Occipital lobe (tissue), 3 donors: ENCODE measurements at places on chromosomes 4 and X.

- DNase-seq: no peak
Measured at GRCh38 chrX:46912603-46913491, 626 bp downstream of the JADE3 start.

GRCh38 chrX:26581091-26581490, 365.1 kb downstream of the MAGEB5 start:
- no peak for DNase-seq

DNA sequence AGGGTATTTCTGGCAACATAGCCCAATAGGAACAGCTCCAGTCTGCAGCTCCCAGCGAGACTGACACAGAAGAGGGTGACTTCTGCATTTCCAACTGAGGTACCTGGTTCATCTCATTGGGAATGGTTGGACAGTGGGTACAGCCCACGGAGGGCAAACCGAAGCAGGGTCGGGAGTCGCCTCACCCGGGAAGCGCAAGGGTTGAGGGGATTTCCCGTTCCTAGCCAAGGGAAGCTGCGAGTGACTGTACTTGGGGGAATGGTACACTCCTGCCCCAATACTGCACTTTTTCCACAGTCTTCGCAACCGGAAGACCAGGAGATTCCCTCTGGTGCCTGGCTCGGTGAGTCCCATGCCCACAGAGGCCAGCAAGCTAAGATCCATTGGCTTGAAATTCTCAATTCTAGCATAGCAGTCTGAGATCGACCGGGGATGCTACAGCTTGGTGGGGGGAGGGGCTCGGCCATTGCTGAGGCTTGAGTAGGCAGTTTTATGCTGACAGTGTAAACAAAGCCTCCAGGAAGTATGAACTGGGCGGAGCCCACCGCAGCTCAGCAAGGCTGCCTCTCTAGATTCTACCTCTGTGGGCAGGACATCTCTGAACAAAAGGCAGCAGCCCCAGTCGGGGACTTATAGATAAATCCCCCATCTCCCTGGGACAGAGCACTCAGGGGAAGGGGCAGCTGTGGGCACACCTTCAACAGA, 14.0 kb upstream of the ADAD1 start:
- DNase-seq: no peak

- DNase-seq: no peak
Measured at GRCh38 chr4:123406872-123407271, 10.3 kb downstream of the SPRY1 start.

- DNase-seq: no peak
Measured at GRCh38 chr4:17060230-17060629, 161.8 kb upstream of the LDB2 start.

DNA sequence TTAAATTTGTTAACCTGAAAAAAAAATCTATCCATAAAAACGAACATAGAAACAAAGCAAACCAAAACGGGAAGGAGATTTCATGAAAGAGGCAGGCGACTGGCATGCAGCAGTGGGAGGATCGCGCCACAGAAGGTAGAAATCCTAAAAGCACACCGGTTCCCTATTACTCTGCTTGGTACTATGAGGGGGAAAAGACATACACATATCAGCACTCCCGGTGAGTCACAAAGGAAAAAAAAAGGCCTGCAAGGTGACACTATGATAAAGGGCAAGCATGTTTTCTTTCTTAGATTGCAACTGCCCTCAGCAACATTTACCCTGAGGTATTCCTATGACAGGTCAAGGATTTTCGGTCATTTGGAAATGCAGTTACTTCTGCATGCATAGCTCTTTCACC, 60.6 kb upstream of the NAP1L5 start:
- DNase-seq: no peak

GRCh38 chrX:39477762-39478120, 620.0 kb downstream of the BCOR start:
- DNase-seq: no peak

GRCh38 chrX:130296743-130297142, 28.0 kb upstream of the ZNF280C start:
- no peak for DNase-seq

GRCh38 chr4:90095000-90095399, 32.2 kb upstream of the CCSER1 start:
- DNase-seq: no peak

DNA sequence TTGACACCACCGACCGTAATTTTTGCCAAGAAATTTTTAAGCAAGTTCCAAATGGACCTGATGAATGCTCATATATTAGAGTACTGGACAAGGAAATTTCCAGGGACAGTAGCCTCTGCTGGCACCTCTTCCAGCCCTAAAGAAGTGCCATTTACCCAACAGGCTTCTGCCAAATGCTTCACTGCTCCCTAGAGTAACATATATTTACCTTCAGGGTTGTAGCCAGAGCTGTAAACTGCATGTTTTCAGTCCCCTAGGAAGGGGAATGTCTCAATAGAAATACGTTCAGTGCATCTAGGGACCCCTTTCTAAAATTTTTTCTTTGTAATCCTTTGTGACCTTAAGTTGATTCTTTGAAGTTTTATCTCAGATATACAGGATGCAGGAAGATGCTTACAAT, 143.1 kb upstream of the SMAD1 start:
- DNase-seq: no peak

DNA sequence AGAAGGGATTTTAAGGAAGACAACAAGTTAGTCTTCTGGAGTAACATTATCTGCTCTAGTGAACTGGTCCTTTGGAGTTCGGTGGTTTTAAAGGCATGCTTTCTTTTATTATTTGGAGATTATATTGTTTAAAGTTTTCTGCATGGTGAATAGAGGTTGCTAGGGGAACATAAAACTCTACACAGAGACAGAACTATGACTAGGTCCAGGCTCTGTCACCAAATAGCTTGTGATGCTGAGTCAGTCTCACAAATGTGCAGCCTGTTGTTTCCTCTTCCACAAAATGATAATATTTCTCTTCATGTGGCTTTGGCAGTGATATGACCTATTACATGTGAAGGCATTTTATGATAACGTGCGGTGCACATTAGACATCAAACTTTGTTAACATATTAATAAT, 132.6 kb downstream of the PACRGL start:
- DNase-seq: no peak

DNA sequence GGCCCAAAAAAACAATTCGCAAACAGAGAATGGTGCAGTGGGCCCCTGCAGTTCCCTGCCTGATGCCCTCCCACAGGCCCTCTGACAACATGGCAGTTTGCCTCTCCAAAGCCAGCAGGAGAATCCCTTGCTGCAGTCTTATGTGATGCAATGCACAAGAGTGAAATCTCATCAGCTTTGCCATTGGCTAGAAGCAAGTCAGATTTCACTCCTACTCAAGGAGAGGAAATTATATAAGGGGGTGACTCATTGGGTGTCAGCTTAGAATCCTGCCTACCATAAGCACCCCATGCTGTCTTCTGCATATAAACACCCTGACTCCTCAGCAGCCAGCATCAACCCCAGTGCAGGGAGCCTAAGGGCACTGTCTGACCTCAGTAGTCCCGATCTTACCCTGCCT, 157.3 kb upstream of the LDB2 start:
- peak; percentile 42 for DNase-seq

- DNase-seq: no peak
Measured at GRCh38 chr4:109801895-109802319, at the start of gene CFI. TSS of gene CFI (minus strand) at chr4:109801999. CDS start at chr4:109801971, 28 bp downstream.

DNA sequence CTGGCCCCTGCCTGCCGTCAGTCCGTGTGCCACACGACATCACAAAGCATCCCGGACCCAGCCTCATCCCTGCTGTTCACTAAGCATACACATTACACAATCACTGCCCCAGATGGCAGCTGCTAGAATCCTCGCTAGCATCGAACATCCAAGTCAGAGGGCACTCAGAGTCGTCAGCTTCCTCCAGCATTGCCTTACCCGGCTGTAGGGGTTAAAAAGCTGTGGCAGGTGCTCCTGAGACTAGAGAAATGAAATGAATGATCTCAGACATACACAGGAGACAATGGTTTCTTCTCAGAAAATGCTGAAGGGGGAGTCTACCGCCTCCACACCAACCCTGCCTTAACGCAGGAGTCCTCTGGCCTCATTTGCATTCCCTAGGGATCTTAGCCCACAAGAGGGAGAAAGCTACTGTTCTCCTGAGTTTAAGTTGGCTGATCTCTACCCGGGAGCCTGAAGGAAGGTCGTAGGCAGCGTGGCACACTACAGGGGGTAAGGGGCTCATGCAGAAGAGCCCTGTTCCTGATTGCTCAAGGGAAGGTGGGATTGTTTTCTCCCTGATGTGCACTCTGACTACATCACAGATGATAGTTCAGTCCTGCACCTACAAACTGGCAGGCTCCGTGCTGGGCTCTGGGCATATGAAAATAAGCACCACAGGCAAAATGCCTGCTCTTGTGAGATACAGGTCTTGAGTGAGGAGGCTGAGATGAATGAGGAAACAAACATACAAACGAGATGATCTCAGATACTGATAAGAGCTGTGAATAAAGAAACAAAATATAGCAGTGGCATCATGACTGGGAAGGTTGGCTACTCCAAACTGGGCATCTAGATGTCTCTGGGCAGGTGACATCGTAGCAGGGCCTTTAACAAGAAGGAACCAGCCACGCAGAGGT, 2.6 kb upstream of the KIAA0232 start:
- DNase-seq: no peak

- DNase-seq: no peak
Measured at GRCh38 chr4:30744957-30745640, 24.9 kb downstream of the PCDH7 start.

- DNase-seq: no peak
Measured at GRCh38 chrX:1734806-1735205, 119.9 kb downstream of the ASMT start.

- DNase-seq: no peak
Measured at GRCh38 chr4:176150356-176150682, 45.1 kb downstream of the SPATA4 start.

GRCh38 chr4:169619958-169620879, at the start of gene CLCN3:
TSS of gene CLCN3 (plus strand) at chr4:169620578. CDS start at chr4:169635929, 15,351 bp downstream.
- DNase-seq: peak; percentile 98

GRCh38 chrX:134566506-134566905, 91.8 kb downstream of the PLAC1 start:
- no peak for DNase-seq

DNA sequence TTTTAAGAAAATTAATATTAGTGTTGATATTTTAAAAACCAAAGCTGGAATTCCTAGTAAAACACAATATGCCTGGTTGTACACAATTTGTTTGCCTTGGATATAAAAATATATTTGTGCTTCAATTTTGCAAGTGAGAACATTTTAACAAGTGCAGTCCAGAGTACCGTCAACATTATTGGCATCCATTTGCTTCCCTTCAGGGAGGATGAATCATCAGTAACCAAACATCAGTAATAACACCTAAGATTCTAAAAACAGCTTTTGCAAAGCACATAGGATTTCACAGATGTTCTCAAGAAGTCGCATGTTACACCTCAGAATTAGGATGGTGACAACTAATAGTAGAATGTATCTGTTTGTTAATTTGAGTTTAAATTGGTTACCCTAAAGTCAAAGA, 262.6 kb upstream of the BMP3 start:
- DNase-seq: no peak

DNA sequence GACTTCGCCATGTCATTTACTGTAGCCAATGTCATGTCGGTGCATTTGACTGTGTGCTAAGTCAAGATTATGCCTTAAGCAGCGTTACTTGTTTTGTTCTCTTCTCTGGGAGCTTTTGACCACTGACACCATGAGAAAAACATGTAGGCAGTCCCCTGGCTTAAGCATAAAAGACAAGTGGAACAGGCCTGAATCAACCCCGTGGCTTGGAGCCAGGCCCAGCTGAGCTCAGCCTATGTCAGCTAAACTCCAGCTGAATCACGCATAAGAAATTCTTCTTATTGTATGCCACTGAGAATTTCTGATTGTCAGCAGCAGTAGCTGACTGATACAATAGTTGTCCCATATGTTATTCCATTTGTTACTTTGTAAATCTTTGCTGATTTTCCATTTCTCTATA, 261.9 kb downstream of the CBLL2 start:
- no peak for DNase-seq

DNA sequence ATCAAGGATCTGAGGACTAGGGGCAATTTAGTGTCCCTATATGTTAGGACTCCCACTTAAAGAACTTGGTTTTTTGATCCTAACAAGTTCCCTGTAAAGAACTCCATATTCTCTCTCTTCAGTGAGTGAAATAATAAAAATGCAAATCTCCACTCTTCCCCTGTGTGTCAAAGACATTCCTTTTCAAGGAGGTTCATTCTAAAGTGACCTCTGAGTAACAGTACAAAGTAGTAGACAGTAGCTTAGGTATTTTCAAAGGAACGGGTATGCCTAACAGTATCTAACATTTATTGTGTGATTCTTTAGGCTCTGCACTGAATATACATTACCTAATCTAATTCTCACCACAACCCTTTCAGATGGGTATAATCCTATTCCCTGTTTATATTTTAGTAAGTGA, 58.4 kb upstream of the SCOC start:
- no peak for DNase-seq

DNA sequence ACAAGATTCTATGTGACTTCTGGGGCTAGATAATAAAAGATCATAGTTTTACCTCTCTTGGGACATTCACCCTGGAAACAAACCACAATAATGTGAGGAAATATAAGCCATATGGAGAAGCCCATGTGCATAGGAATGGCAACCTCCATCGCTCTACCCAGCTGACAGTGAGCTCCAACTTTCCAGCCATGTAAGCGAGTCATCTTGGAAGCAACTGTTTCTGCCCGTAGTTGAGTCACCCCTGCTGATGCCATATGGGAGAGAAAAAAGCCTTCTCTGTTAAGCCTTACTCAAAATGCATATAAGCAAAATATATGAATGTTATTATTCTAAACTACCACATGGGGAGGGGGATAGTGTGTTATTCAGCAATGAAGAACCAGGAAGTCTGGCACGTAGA, 31.4 kb upstream of the RELL1 start:
- DNase-seq: no peak

DNA sequence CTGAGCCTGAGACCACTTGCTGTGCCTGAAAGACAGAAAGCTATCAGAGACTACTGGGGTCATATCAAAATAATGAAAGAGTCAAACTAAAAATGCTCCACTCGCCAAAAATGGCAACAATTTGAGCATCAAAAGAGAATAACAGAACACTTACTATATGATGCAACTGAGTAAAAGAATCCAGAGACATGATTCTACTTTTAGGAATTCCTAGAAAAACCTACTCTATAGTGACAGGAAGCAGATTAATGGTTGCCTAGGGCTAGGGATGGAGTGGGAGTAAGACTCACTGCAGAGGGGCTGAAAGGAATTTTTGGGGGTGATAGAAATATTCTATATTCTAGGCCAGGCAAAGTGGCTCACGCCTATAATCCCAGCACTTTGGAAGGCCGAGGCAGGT, 29.4 kb upstream of the SLAIN2 start:
- no peak for DNase-seq

- DNase-seq: no peak
Measured at GRCh38 chrX:9746148-9746888, 19.3 kb downstream of the GPR143 start.

GRCh38 chr4:154466336-154466735, 25.3 kb downstream of the DCHS2 start:
- no peak for DNase-seq

DNA sequence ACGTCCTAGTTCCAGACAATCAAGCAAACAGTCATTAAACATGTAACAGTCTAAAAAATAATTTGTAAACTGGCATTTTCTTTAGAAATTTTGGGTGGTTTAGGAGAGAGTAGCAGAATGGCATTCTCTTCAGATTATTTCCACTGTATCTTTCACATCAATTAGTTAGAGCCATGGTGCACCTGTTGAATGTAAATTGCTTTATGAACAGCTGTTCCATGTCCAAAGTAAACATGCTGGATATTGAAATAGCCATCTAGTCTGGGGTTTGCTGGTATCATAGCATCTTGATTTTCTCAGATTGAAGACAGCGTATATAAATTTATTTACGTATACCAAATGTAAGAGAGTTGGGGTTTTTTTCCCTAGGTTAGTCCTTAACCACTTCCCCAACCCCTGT, 143.6 kb downstream of the RCHY1 start:
- DNase-seq: no peak

GRCh38 chr4:88043586-88044340, 36.3 kb downstream of the PKD2 start:
- DNase-seq: no peak
